A673 (cell line): ENCODE measurements at places on chromosomes 11 and 22. TPM values are rescaled to one million over a fixed set of nuclear protein-coding genes. Genes with fewer than 3 reads are reported as not detected.

PKNOX2 gene
- 1.1 and 1.4 TPM in 2 replicates for total RNA-seq

SPON1 gene
- total RNA-seq, result not detected in 2 replicates

GRCh38 chr11:77195071-77195755 lies 67.2 kb downstream of the MYO7A start:
- DNase-seq, result no peak

- no peak for DNase-seq
Measured at GRCh38 chr11:108483163-108483562, 15.0 kb downstream of the POGLUT3 start.

- DNase-seq, result peak; percentile 70
Measured at GRCh38 chr22:37607010-37607934, 1.4 kb upstream of the GGA1 start.

MS4A8 gene
- total RNA-seq, result 1.4 and 1.5 TPM in 2 replicates

MS4A6E gene
- not detected in 2 replicates for total RNA-seq
